Pulmonary artery endothelial cell (primary cell): ENCODE measurements at places on chromosomes 7 and 10.

GRCh38 chr7:57868771-57869483, 418.9 kb downstream of the ZNF716 start:
- no peak for DNase-seq

- DNase-seq = peak; percentile 7
These were observed 237.8 kb downstream of the SEMA3E start for GRCh38 chr7:83410989-83411591.

- DNase-seq = no peak
These were observed 94.3 kb downstream of the USP6NL start for GRCh38 chr10:11517150-11517549.

GRCh38 chr10:114956466-114956865, 18.5 kb downstream of the TRUB1 start:
- DNase-seq = no peak

- DNase-seq = no peak
These were observed 119.9 kb downstream of the LARP4B start for GRCh38 chr10:811379-812175.

- DNase-seq = no peak
These were observed 65.8 kb downstream of the KLF6 start for GRCh38 chr10:3719024-3719843.

DNA sequence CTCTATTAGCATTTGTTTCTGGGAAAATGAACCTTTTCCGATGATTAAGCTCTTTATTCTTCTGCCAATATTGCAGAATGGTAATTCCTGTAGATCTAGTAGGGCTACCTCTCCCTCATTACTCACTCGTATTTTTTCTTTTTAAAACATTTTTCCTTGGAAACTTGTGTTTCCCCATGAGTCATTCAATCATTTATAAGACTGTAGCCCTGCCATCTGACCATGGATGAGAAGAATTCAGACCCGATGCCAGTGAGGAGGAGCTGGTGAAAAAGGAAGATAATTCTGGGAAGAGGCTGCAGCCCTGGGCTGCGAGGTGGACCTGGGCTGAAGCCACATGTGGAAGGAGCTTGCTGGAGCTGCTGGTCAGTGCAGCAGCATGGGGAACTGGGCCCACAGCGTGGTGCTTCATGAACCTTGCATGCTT, 242.8 kb downstream of the KLF6 start:
- DNase-seq = peak; percentile 54

DNA sequence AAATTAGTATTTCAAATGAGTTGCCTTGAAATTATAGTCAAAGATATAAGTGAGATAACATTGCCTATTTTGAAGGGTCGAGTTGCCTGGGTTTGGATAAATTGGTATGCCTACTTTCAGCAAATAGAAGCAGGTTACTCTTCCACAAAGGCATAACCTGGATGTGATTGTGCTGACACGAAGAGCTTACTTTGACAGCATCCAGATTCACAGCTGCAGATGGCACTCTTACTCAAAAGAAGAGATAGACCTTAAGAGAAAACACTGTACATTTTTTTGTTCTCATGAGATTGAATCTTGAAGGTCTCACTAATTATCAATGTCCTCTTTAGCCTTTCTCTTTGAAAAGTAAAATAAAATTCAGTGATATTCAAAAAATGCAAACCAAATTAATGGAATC, 1338.7 kb downstream of the REEP3 start:
- DNase-seq = no peak

DNA sequence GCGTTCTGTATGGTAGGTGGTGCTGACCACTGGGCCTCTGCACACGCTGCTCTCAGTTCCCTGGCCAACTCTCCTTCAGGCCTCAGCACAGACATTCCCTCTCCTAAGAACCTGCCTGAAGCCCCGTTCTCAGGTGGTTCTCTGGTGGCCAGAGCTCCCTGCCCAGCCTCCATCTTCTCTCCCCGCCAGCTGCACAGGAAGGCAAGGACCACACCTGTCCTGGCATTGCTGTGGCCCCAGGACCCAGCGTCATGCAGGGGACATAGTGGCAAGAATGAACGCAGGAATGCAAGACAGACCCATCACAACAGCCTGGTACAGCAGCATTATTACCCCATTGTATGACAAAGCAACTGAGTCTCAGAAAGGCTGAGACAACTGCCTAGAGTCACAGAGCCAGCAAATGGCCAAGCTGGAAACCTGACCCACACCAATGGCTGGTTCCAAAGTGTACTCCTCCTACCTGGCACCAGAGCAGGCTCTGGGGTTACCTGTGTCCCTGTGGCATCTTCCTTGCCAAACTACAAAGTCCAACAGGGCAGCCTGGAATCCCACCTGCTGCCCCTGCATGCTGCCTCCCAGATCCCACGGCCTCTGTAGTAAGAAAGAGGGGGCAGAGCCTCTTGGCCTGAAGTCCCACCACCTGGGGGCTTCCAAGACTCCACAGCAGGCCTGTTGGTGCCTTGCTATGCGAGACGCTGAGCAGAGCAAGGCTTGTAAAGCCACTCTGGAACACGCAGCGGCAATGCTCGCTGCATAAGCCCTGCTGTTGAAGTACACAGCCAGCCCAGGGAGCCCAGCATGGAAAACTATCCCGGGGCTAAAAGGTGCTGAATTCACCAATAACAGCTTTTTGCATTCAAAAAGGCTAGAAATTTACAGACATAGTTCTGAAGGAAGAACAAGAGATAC, 73.3 kb downstream of the CHST15 start:
- DNase-seq = no peak

DNA sequence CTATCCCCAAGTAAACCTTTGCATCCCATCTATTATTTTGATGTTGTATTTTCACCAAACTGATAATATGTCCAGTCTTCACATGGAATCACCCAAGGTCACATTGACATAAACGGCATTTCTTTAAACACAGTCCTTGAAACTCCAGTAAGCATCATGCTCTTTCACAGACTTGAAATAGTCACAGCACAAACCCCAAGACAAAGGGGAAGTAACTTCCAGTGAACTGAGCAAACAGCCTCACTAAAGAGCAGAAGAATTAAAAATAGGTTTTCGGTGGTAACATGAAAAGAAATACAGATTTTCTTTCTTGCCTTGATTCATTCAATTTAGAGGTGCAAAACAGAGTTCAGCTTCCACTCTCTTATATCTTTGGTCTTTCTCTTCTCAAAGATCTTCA, 253.7 kb downstream of the SFMBT2 start:
- DNase-seq = no peak

DNA sequence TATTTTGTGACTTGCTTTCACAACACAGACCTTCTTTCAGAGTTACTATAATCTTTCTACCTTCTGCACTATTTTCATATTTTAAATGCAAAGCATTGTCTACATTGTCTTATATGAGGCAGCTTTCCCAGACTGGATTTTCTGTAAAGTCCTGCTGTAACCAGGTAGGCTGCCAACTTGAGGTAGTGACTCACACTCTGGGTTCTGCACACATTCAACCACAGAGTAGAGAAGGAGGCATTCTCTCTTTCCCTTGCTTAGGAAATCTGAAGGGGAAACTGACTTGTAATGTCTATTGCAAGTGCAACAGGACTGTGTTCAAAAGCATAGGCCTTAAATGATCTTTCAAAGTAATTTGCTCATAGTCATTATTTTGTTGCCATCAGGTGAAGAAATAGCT, 461.4 kb downstream of the GRM8 start:
- DNase-seq = no peak

- peak; percentile 8 for DNase-seq
These were observed 83.5 kb downstream of the GNAT3 start for GRCh38 chr7:80428161-80429054.

- no peak for DNase-seq
These were observed 586.1 kb downstream of the INHBA start for GRCh38 chr7:41116817-41117216.

- no peak for DNase-seq
These were observed 34.5 kb downstream of the SMURF1 start for GRCh38 chr7:99109108-99110051.

GRCh38 chr7:79862447-79863210, 272.0 kb upstream of the GNAI1 start:
- DNase-seq = no peak

GRCh38 chr10:78821052-78821451, 247.7 kb upstream of the ZMIZ1 start:
- DNase-seq = no peak

- DNase-seq = no peak
These were observed 11.2 kb downstream of the C10orf120 start for GRCh38 chr10:122688293-122688989.

GRCh38 chr7:31955641-31956040, 114.6 kb downstream of the PDE1C start:
- DNase-seq = no peak

DNA sequence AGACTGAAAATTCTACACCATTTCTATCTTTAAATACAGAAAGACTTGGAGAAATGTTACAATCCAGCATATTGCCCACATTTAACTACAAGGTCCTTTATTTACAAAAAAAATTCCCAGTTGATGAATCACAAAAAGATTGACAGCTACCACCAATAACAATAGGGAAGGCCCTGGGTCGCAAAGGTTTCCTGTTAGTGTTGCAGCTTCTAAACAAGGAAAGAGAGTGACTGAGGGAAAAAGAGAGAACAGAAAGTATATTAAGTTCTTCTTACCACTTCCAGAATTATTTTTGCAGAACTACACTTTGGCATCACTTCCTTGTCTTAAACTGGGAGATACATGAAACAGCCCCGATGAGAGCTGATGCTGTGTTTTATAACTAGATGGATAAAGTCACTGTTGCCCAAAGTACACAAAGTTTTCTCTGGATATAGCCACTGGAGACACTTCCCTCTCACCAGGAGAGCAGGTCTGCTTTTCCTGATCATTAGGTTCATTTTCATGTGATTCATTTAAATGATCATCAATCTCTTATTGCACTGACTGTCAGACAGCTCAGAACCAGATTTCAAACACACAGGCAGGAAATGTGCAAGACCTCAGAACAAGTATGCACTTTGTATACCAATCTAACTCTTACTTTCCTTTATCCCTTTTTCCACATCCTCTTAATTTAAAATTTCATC, 57.0 kb downstream of the SHTN1 start:
- peak; percentile 52 for DNase-seq

DNA sequence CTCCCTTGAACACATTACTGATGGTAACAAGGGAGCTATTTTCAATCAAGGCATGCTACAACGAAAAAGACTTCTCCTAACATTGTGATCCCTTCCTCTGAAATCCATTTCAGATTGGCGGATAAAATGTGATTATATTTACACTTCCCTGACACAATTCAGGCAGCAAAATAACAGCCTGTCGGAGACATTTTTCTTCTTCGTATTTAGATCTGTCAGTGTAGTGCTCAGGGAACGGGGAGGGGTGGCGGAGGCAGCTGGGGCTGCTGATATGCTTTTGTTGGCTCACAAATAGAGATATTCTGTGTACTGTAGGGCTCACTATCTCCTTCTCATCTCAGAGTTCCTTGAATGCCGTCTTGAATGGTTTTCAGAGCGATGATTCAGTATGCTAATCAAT, 1261.7 kb upstream of the AUTS2 start:
- DNase-seq = no peak

GRCh38 chr10:77893386-77893785, 33.2 kb downstream of the DLG5 start:
- no peak for DNase-seq

GRCh38 chr7:84112771-84113170, 81.8 kb downstream of the SEMA3A start:
- no peak for DNase-seq

DNA sequence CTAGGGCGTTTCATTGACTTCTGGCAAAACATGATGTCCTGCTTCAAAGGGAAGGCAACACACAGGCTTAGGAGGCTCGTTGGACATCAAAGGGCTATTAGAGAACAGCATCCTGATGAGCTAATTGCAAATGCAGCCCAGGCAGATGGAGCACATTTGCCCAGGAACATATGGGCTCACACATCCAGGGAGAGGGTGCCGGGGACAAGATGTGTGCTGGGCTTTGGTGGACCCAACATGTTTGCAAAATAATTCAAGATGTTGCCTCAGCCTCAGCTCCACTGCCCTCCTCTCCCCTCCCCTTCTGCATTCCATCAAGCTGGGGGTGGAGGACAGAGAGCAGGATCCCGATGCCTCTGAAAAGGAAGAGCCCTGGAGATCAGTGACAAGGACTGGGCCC, 217.1 kb upstream of the ZMIZ1 start:
- DNase-seq = no peak

- DNase-seq = no peak
These were observed 94.9 kb downstream of the GAD2 start for GRCh38 chr10:26311383-26311940.
